Activated CD4-positive, alpha-beta T cell treated with anti-CD3 and anti-CD28 coated beads for 4 hours (primary cell): ENCODE measurements at places on chromosomes 12 and 14.

DNA sequence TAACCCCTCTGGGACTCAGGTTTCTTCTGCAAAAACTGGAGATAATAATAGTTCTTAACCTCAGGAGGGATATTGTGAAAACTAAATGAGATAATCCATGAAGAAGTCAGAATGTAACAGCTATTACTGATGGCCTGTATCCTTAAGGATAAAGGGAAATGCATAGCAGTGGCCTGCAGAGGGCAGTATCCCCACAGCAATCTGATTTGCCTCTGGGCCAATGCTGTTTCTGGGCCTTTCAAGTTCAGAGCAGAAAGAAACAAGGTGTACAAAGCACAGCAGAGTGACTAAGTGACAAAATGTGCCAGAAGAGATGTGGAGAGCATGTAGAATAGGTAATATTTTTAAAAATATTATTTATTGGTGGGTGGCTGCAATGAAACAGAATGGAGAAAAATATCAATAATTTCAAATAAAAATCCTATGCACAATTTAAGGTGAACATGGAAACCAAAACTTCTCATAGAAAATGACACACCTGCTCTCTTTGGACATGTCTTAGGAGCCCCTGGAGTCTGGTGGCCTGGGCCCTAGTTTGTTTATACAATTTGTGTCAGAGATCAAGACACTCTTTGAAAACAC lies 90.3 kb downstream of the C12orf75 start:
- DNase-seq: peak; percentile 43

- peak; percentile 39 for DNase-seq
Observed at GRCh38 chr14:34931206-34931605, 51.6 kb upstream of the SRP54 start.

GRCh38 chr14:86464341-86464740 lies 934.4 kb downstream of the FLRT2 start:
- DNase-seq: no peak

DNA sequence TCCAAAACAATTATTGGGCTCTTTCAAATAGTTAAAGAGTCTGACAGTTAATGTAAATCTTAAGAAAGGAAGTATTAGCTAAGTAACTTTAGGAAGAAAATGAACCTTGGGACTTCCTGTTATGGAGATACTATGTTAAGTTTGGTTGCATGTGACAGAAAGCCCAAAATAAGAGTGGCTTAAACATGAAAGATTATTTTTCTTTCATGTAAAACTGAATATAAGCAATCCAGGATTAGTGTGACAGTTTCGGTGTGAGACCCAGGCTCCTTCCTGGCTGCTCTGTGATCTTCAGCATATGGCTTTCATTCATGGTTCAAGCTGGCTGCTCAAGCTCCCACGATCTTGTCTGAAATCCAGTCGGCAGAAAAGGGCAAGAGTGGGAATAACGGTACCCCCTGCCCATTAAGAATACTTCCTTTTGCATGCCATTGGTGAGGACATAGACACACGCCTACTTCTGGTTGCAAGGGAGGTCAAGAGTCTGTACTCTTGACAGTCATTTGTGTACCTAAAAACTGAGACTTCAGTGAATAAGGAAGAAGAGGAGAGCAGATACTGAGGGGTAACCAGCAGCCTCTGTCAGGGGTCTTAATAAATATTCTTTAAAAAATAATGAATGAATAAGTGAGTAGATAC lies 2.2 kb upstream of the RPAP3 start:
- DNase-seq: no peak

DNA sequence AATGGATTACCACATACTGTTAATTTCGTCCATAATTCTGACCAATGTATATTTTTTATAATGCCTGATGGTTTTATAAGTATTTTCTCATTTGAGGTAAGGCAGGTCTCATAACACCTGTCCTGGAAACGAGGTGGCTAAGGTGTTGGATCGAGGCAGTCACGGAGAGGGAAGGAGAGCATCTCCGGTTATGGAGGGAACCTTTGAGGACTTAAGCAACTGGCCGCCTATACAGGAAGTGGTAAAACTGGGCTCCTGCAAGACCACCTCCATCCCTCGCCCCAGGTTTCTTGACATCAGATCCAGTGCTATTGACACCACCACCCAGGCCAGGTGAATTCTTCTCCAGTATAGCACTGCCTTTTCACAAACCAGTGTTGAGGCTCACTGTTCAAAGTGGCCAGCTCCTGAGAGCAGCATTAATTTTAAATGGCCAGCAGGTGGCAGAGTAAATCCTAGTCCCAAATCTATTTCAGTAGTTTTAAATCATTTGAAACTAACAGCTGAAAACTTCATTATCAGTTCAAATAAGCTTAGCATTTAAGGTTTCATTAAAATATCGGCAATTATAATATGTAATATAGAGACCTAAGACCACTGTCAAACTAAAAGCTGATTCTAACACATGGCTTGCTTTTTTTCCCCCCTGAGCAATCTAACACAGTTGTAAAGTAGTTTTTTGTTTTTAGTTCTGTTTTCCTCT lies 100.8 kb downstream of the PPM1A start:
- no peak for DNase-seq

- no peak for DNase-seq
Observed at GRCh38 chr14:71574976-71575375, 357.3 kb upstream of the RGS6 start.

- DNase-seq: no peak
Observed at GRCh38 chr12:109777544-109777943, 55.7 kb downstream of the TRPV4 start.

DNA sequence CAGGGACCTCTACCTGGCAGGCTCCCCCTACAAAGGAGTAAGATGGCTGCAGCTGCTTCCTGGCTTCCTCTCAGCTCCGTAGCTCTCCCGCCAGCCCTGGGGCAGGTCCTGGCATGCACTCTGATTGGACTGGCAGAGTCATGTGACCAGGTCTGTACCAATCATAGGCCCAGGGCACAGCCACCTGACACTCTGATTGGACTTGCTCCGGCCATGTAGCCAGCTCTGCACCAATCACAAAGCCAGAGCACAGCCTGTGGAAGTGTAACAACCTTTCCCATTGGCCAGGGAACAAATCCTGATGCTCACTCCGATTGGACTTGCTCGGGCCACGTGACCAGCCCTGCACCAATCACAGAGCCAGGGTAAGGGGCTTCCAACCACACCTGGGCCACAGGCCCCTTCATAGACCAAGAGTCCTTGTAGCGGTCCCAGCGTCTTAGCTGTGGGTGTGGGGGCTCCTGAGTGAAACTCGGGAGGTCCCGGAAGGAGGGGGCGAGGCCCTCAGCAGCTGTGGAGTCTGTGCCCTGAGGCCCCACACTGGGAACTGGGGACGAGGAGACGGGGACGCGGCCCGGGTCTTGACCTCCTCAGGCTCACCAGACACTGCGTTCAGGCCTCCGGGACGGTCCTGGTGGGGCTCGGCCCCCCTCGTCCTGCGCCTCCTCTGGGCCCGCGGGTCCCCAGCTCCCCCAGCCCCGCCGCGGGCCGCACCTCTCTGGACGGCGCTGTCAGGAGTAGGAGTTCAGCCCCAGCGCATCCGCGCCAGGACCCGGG lies 210.6 kb downstream of the ADGRD1 start:
- DNase-seq: no peak

- no peak for DNase-seq
Observed at GRCh38 chr14:64717870-64718269, 13.6 kb downstream of the PLEKHG3 start.

DNA sequence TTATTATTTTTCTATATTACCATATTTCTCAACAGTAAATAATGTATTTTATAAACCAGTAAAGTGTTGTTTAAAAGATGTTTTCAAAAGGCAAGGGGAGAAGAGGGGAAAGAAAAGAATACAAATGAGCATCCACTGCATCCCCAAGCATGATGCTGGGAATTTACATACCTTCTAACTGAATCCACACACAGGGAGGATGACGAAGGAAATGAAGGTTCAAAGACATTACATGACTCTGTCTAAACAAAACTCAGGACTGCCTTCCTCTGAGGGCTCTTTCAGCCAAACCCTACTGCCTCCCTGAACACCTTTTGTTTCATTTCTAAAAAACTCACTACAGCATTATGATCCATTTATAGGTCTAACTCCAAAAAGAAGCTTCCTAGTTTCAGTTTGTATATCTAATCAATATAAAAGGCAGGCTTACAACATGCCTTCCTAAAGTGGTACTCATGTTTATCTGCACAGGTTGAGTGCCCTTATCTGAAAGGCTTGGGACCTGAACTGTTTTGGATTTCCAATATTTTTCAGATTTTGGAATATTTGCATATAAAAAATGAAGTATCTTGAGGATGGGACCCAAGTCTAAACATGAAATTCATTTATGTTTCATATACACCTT lies 30.3 kb downstream of the DICER1 start:
- DNase-seq: no peak

DNA sequence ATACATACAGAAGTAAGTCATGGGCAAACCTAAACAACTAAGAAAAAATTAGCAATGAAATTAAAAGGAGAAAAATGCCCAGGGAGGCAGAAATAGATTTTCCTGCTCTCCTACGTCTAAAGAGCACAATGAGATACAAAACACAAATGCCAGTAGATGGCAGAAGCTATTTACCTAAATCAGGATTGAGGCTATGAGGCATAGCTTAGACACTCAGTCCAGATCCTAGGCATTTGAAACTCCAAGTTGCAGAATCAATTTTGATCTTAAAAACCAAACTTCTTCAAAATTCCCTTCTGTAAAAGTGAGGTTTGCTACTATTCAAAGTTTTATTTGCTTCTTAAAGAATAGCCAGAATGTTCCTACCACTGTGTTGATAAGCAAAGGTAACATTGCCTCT lies 368.6 kb downstream of the DAD1 start:
- no peak for DNase-seq

- DNase-seq: no peak
Observed at GRCh38 chr12:83102499-83102898, 415.8 kb downstream of the TMTC2 start.

DNA sequence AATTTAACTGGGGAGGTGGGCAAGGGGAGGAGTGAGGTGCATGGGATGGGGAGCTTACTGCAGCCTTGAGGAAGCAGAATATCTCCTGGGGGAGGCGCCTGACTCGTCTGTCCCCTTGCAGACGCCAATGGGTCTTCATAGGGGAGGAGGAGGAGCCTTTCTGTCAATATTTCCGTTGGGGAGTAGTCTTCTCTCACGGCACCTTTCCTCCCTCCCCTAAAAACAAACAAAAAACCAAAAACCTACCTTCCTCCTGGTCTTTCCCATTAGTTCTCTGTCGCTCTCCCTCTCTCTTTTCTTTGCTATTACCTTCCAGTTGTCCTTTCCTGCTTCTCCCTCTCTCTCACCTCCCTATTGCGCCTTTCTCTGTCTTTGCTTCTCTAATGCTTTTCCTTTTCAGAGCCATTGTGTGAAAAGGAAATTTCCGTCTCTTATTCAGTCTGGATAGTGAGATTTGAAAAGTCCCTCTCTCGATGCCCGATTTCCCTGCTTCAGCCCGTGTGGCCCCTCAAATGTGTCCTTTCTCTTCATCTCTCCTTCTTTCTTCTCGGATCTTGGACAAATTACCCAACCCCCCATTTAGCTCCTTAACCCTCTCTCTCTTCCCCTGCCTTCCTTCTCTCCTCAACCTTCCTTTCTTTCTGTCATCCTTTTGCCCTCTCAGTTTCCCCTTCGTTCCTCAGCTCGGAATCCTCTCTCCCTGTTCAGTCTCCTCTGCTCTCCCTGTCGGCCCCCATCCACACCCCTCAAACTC lies 5.9 kb downstream of the GPR84 start:
- peak; percentile 52 for DNase-seq

DNA sequence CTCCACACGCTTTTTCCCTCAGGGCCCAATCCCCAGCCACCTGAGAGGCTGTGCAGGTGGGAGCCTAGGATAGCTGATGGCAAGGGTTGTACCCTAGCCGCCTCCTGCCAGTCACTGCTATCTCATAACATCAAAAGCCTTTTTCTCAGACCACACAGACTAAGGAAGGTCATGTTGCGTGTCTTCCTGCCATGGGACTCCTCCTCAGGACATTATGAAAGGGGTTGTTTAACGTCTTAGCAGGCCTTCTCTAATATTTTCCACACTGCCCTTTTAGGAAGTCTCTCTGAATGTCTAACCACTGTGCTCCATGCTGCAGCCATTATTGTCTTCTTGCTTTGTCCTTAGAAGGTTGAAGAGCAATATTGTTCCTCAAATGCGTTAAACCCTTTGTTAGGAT lies 7.6 kb upstream of the SMUG1 start:
- no peak for DNase-seq

DNA sequence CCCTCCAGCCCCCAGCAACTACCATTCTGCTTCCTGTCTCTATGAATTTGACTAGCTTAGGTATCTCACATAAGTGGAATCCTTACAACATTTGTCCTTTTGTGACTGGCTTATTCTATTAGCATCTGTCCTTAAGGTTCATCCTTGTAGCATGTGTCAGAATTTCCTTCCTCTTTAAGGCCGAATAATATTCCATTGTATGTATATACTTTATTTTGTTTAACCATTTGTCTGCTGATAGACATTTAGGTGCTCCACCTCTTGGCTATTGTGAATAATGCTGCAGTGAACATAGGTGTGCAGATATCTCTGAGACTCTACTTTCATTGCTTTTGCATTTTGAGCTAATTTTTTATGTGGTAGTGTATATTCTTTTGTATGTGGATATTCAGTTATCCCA lies 75.7 kb downstream of the SPATS2 start:
- no peak for DNase-seq

- DNase-seq: no peak
Observed at GRCh38 chr12:28941248-28941647, 207.8 kb upstream of the FAR2 start.

DNA sequence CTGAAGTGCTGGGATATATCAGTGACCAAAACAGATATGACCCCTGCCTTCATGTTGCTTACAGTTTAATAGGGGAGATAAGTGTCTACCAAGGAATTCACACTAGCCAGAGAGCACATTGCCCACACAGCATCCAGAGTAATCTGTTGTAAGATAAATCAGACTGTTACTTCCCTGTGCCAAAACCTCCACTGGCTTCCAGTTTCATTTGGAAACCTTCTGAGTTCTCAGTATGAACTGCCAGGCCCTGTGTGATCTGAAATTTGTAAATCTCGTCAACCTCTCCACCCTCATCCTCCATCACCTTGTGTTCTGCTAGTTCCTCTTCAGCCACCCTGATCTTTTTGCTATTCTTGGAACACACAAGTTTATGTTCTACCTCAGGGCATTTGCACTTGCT lies 154.7 kb downstream of the ETV6 start:
- no peak for DNase-seq

- no peak for DNase-seq
Observed at GRCh38 chr12:44247588-44247987, 411.7 kb downstream of the TMEM117 start.

DNA sequence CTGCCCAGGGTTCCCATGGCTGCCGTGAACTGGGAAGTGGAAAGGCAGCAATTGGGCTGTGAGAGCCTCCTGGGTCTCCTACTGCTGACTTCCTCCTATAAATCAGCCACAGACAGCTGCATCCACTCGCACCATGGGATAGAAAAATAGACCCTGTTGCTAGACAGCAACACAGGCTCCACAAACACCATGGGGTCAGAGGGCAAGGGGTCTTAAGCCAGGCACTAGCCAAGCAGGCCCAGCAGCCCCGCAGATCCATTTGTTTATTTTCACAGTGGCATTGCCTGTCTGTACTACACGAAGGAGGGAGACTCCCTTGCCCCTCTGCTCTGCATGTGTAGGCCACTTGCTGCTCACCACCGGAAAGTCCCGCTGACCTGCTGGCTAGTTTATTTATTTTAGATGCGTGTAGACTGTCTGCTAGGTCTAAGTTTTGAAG lies 139.8 kb downstream of the DACT1 start:
- no peak for DNase-seq

- DNase-seq: no peak
Observed at GRCh38 chr12:126282691-126283090, 1217.5 kb downstream of the AACS start.

- no peak for DNase-seq
Observed at GRCh38 chr12:115606040-115606439, 671.5 kb downstream of the MED13L start.
